ENCODE measurements at places on chromosomes 4 and X.

- no peak for DNase-seq
These were observed 5.4 kb upstream of the PF4V1 start for GRCh38 chr4:73847526-73848182.

GRCh38 chr4:86967073-86967472 lies 32.3 kb downstream of the AFF1 start:
- DNase-seq = no peak

- no peak for DNase-seq
These were observed 424.3 kb downstream of the ARAP2 start for GRCh38 chr4:35820003-35820402.

DNA sequence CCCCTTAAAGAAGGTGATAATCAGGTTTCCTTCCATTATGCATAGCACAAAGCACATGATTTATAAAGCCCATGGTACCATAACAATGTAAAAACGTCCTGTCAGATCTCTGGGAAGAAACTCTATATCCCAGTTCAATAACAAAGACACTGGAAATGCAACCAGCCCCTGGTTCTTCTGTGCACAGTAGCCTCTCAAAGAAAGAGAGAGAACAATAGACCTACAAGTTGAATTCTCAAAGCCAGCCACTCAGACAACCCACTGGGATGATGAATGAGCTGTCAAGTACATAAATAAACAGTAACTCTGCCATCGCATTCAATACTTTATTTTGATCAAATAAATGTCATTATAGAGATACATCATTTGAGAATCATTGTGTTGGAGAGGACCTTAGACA lies 400.1 kb upstream of the CPEB2 start:
- no peak for DNase-seq

DNA sequence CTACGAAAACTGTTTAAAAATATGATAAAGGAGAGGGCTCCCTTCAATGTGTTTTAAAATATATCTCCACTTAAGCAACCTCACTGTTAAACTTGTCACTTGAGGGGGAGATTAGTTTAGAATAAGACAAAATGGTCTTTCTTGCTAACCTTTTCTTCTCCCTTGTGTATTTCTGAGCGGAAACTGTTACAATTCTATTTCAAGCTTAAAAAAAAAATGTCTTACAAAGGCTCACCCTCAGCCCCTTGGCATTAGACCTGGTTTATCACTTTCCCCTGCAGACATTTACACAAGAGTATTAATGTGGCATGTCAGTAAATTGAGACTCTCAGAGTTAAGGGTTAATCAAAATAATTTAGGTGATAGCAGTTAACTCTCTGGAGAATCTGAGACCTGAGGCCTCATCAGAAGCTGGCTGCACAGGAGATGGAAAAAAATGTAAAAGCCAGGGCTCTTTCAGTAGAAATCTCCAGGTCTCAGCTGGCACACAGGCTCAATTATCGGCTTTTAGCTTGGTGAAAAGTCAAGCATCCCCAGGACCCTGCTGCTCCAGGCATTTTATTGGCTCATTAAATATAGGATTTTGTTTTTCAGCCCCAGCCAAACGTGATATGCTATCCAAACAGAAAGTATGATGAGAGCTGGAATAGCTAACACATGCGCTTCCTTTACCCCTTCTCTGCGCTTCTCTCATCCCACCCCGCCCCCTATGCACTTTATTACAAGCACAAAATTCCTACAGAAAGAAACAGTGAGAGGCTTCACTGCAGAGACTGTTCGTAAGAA lies 130.5 kb downstream of the PPA2 start:
- DNase-seq = no peak

GRCh38 chr4:61866378-61867030 lies 666.4 kb downstream of the ADGRL3 start:
- no peak for DNase-seq

DNA sequence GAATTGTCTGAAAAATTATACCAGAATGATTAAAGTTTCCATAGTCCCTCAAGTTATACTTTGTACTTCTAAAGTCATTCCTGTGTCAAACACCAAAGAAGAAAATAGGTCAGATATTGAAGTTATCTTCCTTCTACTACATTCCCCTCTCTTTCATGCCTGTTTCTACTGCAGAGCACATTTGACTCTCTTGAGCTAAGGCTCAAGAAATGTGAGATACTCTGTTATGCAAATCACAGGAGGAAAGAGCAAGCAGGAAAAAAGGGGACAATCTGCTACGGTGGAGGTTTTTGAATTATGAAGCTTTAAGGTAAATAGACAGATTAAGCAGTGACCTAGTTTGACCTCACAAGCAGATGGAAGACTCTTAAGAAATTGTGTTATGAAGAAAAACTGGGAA lies 198.9 kb upstream of the LDB2 start:
- no peak for DNase-seq

DNA sequence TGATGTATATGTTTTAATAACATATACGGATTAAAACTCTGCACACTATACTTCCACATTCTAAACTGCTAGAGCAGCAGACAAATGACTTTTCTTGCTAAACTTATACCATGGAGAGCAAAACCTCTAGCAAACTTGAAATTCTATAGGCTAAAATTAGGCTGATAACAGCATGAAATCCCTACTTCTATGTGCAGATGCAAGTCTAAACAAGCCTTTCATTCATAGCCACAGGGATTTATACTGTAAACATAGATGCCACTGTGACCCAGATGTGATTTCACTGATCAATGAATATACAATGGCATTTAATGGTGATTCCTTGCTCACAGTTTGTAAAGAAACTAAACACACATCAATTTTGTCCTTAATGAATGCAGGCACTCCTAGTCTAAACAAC lies 151.0 kb downstream of the ANTXR2 start:
- no peak for DNase-seq

DNA sequence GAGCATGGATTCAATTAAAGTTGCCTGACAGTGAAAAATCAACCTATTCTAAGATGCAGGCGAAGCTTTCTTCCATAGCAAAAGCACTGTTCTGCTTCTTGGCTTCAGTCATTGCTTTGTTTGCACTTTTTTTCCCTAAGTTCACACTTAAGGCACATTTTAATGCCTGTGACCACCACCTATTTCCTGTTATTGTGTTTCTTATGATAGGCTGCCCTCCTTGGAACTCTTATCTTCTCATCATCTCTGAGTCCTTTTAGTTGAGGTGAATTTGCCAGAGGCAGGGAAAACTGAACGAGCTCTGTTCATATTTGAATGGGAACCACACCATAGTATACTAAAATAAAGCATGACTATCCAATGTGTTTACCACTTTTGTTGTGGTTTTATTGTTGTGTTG lies 119.8 kb downstream of the SPCS3 start:
- no peak for DNase-seq

DNA sequence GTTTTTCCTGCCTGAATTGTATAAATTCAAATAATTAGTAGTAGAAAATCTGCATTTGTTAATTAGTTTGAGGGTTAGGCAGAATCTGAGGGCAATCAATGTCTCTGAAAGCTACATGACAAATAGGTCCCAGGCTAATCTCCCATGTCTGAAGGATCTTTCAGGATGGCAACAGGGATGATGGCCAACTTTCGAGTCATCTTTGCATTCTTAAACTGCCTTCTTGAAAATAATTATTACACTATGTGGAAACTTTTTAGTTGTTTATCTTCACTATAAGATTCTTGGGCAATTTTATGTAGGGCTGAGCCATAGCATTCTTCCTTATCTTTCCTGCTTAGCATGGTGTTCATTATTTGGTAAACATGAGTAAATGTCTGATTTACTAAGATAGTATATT lies 490.3 kb upstream of the EPHA5 start:
- DNase-seq = no peak

GRCh38 chr4:10619220-10619619 lies 65.3 kb downstream of the CLNK start:
- DNase-seq = peak; percentile 96

- DNase-seq = no peak
These were observed 29.4 kb upstream of the CLDN34 start for GRCh38 chrX:9937761-9938160.

DNA sequence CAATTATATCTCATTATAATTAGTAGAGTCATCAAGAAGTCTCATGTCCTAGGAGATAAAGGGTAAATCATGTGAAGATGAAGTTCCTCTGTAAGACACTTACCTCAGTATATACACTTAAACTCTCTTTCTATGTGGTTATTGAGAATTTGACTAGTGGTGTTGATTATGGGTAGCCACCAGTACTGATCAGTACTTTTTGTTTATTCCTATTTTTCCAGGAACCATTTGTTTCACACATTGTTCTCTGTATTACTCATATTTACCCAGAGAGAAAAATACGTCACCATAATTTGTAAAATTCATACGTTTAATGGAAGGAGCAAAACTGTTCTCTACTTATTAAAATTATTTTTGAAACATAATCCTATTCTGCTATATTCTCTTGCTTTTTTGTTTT lies 55.8 kb upstream of the PRDM8 start:
- DNase-seq = no peak

DNA sequence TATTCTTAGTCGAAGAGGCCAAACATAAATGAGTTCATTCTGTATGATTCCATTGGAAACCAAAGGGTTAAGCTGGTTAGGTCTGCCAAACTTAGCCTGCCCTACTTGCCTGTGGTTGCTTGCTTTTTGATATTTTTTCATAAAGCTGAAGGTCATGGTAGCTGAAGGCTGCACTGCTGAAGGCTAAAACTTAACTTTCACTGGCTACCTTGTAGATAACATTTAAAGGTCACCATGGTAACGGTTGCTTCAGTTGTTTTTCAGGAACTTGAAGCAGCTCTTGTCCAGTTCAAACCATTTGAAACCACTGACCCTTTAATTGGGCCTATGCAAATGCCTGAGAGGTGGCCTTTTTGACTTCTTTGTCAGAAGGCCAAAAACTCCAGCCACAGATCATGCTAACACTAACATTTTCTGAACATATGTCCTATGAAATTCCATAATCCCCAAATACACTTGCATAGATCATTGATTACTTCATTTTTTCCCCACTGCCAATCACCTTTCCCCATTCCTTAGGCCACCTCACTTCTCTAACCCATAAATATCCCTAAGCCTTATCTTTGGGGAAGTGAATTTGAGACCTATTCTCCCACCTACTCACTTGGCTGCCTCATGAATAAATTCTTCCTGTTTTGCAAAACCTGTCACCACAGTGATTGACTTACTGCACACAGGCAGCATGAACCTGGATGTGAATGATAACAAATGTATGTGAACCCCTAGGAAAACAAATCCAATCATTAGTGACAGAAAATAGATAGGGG lies 10.7 kb upstream of the SMIM10L2A start:
- no peak for DNase-seq

DNA sequence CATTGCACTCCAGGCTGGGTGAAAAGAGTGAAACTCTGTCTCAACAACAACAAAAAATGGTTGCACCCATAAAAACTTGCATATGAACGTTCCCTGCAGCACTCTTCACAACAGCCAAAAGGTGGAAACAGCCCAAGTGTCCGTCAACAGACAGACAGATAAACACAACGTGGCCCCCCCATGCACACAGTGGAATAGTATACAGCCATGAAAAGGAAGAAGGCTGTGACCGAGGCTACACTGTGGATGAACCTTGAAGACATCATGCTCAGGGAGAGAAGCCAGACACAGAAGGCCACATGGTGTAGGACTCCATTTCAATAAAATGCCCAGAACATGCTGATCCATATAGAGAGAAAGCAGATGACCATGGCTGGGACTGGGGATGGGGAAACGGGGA lies 33.5 kb upstream of the ASMTL start:
- DNase-seq = no peak

DNA sequence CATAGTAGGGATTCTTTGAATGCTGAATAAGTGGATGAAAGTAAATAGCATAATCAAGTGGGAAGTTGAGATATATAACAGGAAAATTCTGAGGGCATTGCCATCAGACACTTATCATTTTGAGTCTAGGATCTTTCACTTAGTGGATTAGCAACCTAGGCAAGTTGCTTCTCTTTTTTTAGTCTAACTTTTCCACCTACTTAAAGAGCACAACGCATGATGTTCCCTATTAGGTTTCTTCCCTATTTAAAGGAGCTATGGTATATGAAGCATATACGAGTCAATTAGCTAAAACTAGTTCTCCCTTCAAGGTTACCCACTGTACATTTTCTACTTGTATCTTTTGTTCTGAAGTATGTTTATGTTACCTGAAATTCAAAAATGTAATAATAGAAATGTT lies 67.1 kb upstream of the HS3ST1 start:
- no peak for DNase-seq

DNA sequence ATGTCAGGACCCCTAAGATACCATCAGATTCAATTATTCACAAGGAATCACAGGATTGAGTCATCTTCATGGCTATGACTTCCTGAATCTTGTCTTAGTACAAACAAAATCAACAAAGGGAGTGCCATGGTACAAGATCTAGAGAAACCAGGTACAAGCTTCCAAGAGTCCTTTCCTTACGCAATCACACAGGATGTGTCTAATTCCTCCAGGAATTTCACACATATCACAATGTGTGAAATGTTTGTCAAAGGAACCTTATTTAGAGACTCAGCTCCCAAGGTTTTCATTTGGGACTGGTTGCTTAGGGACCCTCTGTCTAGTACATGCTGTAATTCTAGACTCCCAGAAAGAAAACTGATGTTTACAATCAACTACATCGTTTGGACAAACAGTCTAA lies 83.0 kb downstream of the MAB21L2 start:
- no peak for DNase-seq

DNA sequence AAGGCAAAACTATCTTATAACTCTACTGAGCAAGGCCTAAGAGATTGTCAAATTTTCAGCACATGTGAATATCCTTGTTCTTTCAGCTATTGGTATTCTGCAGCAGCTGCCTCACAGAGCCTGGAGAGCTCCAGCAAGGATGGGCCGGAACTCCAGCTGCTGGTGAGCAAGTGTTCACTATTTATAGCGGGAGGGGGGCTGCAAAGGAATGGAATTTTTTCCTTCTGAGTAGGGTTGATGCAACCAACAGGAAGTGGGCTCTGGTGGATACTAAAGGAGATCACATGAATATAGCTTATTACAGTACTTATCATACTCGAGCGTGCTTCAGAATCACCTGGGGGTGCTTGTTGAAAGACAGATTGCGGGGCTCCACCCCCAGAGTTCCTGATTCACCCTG lies 20.2 kb upstream of the SETD7 start:
- no peak for DNase-seq

DNA sequence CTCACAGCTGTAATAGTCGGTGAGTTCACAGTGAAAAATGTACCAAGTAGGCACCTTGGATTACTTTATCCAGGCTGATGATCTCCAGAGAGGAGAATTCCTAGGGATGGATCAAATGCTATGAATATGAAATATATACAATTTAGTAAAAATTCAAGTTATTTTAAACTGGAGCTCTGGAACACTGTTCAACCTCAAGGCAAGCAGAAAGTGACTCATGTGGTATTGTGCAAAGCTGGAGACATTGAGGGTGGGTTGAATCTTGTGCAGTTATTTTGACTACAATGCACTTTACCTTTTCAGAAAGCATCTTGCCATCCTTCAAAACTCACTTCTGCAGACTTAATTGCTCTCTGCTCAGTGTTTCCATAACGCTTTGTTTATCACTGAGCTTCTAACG lies 43.4 kb downstream of the OSTC start:
- DNase-seq = no peak

Data from NCI-H187 treated with DMSO at 0.1 percent for 48 hours (cell line).